Stomach (tissue), 19 donors: ENCODE measurements at places on chromosomes 12 and 14.
A peak's percentile ranks its signal among the peaks of the same experiment; 100 is the strongest.

- no peak for DNase-seq
Measured at GRCh38 chr12:52790427-52791270, 5.3 kb downstream of the KRT3 start.

GRCh38 chr14:59359431-59360124, 105.6 kb downstream of the GPR135 start:
- DNase-seq: no peak

- no peak for DNase-seq
Measured at GRCh38 chr14:33755358-33755757, 195.5 kb downstream of the EGLN3 start.

GRCh38 chr12:57875753-57876547, 29.4 kb upstream of the CTDSP2 start:
- DNase-seq: no peak

- DNase-seq: no peak
Measured at GRCh38 chr14:36513012-36513420, 7.0 kb downstream of the NKX2-1 start.

- no peak for DNase-seq
Measured at GRCh38 chr14:71666571-71667145, 265.6 kb upstream of the RGS6 start.

DNA sequence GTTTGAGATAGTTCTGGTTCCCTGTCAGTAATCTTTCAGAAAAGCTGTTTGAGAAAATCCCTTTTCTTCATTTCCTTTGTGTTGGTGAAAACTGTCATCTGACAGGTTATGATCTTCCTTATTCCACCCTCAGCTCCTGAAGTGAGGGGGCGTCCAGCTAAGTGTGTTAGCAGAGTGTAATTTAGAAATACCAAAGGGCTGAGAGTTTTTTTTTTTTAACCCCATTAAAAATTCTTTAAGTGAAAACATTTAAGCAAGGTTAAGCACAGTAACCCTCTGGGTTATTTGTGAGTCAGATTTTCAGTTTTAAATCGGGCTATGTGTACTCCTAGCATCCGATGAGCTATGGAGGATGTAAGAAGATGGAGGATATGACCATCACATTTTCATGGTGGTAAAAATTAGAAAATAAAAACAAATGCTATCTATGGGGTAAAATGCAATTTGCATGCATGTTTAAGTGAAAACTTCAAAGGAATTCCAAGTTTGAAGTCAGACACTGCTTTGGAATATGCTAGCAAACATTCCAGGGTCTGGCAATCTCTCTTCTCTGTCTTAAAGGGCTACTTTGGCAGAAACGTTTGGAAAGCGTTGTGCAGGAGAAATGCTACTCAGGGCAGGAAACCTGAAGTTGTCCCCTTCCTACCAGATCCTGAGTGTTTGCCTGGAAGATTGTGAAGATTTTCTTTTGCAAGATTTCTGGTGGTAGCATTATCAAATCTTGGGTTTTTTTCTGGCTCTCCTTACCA, 197.0 kb upstream of the PRICKLE1 start:
- no peak for DNase-seq

- DNase-seq: no peak
Measured at GRCh38 chr12:117139025-117139717, 40.0 kb upstream of the TESC start.

DNA sequence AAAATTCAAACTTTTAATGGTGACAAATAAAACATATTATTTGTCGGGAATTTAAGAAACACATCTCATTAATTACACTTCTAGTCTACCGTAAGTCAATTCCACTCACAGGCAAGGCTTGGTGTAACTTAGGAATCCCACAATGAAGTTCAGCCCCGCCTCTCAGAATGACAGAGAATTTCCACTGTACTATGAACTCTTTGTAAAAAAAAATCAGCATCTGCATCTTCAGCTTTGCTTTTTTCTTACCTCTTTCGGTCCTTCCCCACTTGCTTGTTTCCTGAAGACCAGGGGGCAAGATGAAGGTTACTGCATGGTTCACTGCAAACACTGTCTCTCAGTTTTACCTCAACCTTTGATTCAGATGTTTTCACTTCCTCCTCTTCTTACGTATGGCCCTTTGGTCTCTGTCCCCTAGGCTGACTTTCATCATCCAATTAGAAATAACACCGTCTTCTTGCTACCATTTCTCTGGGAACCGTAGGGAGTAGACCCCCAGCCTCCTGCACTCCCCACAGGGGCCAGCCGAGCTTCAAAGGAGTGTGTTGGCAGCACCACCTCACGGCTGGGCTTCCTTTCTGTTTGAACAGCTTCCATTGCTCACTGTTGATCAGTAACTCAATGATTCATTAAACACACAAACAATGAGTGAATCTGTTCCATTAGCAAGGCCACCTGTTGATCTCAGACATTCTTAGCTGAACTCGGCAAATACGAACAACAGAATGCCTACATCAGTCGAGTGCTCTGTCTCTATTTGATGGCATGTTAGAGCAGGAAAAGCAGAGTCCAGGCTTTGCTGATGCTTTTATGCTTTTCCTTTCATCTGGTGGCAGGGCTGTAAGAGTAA, 343.0 kb downstream of the BMP4 start:
- DNase-seq: peak; percentile 65

- DNase-seq: peak; percentile 32
Measured at GRCh38 chr12:6425590-6426531, 18.9 kb upstream of the CD27 start.

GRCh38 chr12:24823808-24824515, 124.9 kb downstream of the BCAT1 start:
- DNase-seq: no peak

DNA sequence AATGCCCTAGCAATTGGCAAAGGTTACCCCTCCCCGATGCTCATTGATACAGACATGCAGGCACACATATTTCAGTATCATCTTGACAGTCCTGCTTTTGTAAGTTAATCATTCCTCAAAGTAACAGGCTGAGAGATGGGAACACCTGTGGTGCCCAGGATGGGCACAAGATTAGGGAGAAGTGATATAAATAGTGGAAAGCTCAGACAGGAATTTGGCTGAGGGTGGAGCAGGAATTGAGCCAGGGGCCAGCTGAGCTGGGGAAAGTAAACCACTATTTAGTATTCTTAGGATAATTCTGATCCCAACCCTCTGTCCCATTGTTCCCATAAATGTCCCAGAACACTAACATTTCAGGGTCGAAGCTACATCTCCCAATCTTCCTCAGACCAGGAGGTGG, 38.3 kb downstream of the DAO start:
- no peak for DNase-seq

DNA sequence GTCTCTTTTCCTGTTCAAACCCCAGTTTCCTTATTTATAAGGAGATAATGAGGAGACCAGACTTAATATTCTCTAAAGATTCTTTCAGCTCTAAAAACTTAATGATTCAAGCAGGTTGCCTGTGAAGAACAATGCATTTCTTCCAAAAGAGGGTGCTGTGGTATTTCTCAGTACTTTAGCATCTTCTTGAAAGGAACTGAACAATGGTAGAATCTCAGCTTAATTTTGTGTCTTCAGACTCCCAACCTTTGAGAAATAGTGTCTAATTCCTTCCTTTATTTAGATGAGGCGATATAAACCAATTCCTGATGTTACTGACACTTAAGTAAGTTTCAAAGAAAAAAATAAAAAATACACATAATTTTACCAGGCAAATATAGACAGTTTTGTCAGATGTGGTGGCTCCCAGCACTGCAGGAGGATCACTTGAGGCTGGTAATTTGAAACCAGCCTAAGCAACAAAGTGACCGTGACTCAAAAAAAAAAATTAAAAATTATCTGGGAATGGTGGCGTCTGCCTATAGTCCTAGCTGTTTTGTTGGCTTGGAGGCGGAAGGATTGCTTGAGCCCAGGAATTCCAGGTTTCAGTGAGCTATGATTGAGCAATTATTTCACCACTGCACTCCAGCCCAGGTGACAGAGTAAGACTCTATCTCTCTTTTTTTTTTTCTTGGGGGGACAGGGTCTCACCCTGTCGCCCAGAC, 76.9 kb upstream of the PSMA6 start:
- no peak for DNase-seq

GRCh38 chr12:110929818-110930217, 9.4 kb upstream of the MYL2 start:
- no peak for DNase-seq

DNA sequence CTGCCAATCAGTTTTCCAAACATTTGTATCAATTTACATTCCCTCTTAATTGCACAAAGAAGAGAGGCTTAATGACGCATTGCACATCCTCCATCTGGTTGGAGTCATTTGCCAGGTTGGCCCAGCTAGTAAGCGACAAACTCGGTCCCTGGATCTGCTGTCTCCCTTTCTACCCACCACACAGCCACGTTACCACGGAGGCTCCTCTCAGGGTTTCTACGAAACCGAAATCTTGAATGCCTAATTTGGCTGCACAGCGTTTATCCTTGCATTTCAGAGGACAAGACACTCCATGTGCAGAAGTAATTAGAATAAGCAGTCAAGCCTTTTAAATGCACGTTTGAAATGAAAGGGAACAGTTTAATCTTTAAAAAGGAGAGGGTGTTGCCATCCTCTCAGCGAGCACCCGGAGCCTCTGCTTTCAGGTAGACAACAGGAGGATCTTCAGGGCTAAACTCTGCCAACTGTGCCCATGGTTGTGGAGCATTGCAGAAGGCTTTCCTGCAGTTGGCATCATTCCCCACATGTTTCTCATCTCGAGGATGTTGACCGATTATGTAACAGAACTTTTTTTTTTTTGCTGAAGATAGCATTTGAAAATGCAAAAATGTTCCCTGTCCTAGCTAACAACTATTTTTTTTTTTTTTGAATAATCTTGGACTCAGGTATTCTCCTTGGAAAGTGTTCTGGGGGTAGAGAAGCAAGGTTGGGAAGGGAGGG, 37.8 kb downstream of the SLC24A4 start:
- DNase-seq: no peak

- DNase-seq: no peak
Measured at GRCh38 chr14:65100922-65101541, 1.3 kb downstream of the MAX start.

GRCh38 chr14:66133666-66134065, 352.5 kb upstream of the CCDC196 start:
- no peak for DNase-seq

- no peak for DNase-seq
Measured at GRCh38 chr12:5577211-5577612, 145.3 kb downstream of the NTF3 start.
